GM23248 (cell line): ENCODE measurements at places on chromosomes 13 and 19. TPM values are rescaled to one million over a fixed set of nuclear protein-coding genes. Genes with fewer than 3 reads are reported as not detected.

Gene LGALS7
- not detected in 2 replicates for total RNA-seq

Gene KIR3DL1
- not detected in 2 replicates for total RNA-seq

Gene BORA
- total RNA-seq, result 4.9 and 7.2 TPM in 2 replicates

Gene GTF3A
- 59.9 and 86.2 TPM in 2 replicates for total RNA-seq

Gene ADGRE1
- not detected in 2 replicates for total RNA-seq

Gene PNMA8A
- 0.76 and 0.89 TPM in 2 replicates for total RNA-seq
